GM12892 (cell line): ENCODE measurements at places on chromosomes 12 and 14.

GRCh38 chr14:75492832-75493591 is 29.3 kb upstream of the BATF start:
- DNase-seq: no peak

DNA sequence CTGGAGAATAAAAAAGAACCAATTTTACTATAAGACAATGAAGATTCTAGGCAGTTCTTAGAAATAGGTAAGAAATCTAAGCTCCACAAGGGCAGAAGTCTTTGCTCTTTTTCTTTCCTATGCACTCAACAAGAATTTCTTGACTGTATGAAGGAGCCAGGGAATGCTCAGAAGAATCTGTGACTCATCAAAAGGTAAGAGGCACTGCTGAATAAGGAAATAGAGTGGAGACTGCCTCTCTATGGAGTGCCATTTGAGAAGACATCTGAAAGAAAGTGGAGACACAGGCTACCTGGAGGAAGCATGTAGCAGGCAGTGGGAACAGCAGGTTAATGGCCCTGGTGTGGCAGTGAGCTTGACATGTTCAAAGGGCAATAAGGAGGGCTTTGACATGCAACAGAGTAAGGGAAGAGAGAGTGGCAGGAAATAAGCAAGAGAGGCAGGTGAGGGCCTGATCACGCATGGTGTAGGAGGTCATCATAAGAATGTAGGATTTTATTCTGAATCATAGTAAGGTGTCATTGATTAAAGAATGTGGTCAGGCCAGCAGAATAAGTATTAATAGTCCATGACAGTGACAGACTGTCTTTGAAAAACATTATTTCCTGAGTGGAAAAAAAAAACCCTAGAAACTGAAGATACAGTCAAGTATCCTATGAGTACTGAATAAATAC is 446.7 kb upstream of the GARIN6 start:
- DNase-seq: no peak

DNA sequence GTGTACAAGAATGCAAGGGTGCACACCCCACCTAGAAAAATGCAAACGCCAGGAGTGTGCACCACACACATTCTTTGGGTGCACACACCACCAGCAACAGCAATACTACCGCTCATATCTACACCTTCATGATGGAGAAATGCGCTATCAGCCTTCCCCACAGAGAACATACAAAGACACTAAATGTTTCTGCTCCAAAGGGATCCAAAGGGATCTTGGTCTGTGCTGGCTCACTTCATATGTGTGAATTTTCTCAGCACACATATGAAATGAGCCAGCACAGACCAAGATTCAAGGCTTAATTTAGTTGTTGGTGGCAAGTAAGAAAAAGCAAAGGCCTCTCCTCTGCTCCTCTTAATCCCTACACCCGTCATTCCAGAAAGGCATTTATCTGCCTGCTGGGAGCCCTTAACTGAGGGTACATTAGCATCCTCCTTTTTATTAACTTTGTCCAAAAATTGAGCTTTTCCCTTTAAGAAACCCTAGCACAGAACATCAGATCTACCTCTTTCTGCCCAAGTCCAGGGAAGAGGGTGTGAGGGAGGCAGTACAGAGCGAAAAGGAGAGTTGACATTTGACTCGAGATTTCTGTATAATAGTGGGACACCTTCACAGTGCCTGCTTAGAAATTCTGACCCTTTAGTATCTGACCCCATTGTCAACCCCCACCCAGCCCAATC is 8.3 kb downstream of the BMP4 start:
- no peak for DNase-seq

DNA sequence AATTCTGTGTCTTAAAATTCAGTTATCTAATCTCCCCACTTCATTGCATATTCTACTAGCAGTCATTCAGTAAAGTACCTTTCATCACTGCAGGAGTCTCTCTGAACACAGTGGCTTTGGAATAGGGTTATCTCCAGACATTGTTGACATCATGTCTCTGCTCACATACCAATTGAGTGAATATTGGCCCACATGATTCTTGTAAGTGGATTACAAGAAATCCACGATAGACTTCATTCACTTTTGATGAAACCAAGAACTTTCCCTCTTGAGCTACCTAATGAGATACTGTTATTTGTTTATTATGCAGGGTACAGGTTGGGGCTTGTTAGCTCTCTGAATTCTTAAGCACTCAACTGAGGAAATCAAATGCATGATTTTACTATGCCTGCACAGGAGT is 284.9 kb downstream of the RAD51B start:
- DNase-seq: no peak

DNA sequence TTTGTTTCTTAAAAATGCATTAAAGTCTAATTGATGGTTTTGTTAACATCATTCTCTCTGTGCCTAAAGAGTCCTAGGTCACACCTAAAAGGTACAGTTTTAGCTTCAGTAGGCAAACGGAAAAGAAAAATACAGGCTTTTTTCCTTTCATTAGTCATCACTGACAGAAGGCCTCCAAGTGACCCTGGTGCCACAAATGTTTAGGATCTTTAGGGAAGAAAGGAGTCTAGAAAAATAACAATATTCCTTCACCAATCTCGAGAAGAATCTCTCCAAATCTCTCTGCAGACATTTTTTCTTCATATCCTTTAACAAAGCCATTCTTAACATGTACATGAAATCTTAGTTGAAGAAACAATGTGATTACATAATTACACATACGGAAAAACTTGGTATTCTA is 2.0 kb downstream of the DENND5B start:
- DNase-seq: no peak

DNA sequence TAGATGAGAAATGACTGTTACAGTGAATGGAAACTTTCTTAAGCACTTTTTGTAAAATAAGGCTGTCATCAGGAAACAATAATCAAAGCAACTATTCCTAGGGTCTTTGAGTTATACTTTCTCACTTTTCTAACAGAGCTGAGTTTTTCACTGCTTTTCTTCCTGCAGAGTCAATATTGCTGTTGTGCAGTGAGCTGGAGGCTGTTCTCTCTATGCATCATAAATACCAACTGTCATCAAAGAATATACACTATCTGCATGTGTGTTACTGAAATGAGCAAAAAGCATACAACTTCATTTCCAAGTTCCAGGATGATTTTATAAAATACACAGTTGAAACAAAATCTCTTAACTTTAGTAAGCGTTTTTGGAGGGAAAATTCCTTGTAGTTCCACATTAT is 110.4 kb upstream of the CPSF6 start:
- DNase-seq: no peak

DNA sequence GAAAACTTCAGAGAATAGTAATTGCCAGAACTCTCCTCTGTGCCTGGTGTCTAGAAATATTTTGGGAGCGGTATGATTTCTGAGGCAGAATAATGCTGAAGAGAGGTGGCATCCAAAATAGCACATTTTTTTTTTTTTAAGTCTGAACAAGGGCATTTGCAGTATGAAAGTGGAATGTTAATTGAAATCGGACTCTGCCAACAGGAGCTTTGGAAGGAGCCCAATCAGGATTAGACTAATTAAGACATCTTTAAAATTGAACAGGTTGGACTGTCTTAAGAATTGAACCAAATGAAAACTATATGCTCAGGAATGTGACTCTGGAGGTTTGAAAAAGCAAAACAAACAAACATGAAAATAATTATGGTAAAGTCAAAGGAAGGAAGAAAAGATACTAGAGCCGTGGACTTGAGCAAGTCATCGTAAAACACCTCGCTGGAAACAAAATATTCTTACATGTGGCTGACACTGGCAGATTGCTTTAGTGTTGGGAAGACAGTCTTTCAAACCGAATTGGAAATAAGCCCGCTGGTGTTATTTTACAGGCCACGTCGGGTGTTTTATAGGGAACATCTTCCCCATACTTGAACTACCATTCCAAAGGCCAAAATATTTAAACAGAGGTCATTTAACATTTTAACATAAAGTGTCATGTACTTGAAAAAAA is 436.3 kb downstream of the VRK1 start:
- DNase-seq: no peak

DNA sequence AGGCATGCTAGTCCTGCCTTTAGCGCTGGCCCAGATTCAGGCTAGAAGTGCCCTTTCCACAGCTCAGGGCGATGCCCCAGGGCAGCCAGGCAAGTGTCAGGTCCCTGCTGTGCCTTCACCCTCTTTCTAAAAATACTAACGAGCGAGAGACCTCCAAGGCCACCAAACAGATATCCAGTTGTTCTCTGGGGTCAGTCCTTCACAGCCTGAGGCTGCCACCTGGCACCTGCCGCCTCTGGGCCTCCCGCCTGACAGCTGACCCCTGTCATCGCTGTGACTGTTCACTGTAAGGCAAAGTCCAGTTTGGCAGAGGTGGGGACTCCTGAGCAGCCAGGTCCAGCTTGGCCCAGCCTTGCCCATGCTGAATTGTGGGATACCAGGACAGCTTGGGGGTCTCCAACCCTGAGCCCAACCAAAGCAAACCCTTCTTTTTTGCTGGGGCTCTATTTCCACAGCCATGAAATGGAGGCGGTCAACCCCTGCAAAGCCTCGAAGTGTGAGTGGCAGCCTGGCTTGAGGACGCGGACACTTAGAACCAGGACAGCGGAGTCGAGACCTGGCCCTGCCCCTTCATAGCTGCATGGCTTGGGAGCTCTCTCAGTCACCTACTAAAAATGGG is 79.9 kb downstream of the NINJ2 start:
- DNase-seq: no peak

GRCh38 chr14:60343571-60344071 is 94.6 kb downstream of the PPM1A start:
- no peak for DNase-seq

DNA sequence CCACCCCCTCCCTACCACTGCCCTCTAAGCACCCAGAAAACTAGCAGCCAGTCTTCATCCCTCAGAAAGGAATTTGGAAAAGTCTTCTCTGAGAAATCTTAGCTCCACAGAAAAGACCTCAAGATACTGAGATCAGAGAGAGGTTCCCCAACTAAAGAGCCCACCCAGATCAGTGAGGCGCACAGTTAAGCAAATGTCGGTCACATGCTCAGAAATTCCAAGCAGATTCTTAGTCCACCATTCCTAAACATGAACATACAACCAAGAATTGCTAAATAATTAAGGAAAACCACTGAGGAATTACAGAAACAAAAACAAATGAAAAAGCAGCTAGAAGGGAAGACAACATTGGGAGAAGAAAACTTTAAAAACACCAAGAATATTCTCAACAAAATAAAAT is 32.3 kb downstream of the MED13L start:
- no peak for DNase-seq

DNA sequence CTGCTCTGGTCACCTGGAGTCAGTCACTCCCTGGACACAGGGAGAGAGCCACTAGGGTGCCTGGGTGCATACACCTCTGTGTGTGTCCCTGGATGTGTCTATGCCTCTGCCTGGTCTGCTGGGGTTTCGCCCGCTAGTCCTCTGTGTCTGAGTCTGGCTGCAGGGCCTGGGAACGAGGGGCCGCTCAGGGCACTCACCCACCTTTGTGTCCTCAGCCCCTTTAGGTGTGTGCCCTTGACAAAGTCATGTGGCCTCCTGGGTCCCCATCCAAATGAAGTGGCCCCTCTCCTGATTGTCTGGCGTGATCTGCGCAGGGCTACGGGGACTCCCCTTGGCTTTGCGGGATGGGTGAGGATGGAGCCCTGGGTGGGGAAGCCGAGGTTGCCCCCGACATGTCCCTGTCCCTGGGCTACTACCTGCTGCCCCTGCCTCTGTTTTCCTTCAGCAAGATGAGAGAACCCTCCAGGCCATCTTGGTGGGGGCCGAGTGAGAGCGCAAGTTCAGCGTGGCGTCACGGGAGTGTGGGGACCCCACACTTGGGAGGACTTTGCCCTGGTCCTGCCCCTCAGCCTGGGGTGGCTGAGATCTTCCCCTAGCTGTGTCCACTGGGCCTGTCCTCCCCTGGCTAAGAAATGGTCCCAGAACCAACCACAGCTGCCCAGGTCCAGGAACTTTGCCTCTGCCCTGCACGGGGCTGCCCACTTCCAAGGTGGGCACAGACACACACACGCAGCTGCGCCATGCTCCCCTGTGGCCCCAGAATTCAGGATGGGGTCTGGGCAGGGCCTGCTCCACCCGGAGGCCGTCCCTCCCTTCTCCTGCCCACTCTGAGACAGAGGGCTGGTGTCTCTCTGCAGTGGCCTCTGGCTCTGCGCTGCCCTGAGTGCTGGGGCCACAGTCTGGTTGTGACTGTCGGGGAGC is 2.7 kb upstream of the AHNAK2 start:
- no peak for DNase-seq

DNA sequence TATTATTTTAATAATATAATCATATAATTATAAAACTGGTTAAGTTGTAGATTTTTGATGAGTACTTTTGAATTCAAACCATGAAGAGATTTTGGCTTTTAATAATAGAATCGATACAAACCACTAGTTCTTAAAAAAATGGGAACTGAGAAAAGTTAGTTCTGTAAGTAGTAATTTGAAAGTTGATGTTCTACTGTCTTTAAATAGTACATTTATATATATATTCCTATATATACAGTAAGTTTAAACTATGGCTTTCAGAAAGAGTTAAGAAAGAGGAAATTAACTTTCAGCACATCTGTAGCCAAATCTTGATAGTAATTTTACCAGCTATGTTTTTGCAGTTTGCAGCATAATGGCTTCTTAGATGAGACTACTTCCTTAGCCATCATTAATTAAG is 7.8 kb downstream of the LRRK2 start:
- DNase-seq: no peak

GRCh38 chr14:68922886-68923285 is 56.2 kb downstream of the ACTN1 start:
- no peak for DNase-seq

GRCh38 chr12:70321191-70321590 is 44.9 kb upstream of the KCNMB4 start:
- no peak for DNase-seq

DNA sequence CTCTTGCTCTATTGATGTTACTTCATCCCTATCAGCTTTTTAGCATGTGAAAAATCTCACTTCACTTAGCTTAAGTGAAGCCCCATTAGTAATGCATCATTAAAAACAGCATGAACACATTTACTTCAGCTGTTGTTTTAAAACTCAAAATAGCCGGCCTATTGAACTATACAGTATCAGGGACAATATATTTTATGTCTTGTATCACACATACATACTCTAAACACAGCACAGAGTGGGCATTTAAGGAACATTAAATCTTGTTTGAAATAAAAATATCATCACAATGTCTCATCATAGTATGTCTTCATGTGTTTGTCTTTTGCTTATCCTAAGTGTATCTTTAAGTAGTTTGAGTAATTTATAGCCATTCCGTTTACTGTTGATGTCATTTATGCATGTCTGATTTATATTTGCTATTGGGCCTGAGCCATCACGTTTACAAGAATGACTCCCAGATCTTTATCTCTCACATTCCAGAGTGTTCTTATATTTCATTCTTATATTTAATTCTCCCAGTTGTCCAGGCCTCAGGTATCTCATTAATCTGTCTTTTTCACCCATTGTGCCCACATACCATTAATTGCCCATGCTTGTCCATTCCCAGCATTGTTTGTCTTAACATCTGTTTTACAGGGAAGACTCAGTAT is 57.5 kb downstream of the ARHGAP5 start:
- DNase-seq: no peak

DNA sequence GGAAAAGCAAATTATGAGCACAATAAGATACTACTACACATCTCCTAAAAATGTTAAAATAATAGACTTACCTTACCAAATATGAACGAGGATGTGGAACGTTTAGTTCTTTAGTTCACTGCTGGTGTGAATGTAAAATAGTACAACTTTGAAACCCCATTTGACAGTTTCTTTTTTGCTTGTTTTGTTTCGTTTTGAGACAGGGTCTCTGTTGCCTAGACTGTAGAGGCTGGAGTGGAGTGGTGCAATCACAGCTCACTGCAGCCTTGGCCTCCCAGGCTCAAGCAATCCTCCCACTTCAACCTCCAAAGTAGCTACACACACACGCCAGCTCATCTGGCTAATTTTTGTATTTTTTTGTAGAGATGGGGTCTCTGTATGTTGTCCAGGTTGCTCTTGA is 136.4 kb upstream of the FAR2 start:
- no peak for DNase-seq

- no peak for DNase-seq
Measured at GRCh38 chr12:72574138-72574537, 302.0 kb downstream of the TRHDE start.
